HCT116 (cell line): ENCODE measurements at places on chromosomes 7 and 10.
A peak's percentile ranks its signal among the peaks of the same experiment; 100 is the strongest.

- DNase-seq: no peak
These were observed 22.4 kb downstream of the ADGRA1 start for GRCh38 chr10:133110133-133110532.

DNA sequence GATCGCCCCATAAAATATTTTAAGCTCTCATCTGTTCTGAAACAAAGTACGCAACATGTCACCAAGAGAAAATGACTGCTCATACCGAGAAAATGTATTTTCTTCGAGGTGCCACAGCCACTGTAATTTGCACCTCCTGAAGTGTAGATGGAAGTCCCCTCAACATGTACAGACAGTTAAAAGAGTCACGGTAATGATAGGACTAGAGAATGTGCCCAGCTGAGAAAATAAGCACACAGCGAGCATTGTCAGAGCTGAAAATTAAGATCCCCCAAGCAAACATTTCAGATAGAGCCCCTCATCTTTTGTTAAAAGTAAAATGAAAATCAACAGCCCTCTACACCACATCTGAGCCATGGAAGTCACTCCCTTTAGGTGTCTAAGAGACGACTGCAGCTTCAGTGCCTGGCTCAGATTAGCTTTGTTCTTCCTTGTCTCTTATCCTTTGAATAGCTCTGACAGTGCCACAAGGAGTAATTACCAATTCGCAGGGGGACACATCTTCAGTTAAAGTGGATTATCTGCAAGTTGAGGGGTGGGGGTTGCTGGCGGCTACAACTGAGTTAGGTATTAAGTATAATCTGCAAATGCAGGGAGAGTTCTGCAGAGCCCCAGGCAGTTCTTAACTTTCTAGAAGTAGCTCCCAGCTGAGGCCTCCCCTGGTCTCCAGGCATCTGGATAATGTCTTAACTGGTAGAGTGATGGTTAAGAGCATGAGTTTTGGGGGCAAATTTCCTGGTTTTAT, 222.7 kb upstream of the C7orf33 start:
- DNase-seq: no peak

- DNase-seq: no peak
These were observed 171.8 kb upstream of the CDK1 start for GRCh38 chr10:60606343-60607080.

DNA sequence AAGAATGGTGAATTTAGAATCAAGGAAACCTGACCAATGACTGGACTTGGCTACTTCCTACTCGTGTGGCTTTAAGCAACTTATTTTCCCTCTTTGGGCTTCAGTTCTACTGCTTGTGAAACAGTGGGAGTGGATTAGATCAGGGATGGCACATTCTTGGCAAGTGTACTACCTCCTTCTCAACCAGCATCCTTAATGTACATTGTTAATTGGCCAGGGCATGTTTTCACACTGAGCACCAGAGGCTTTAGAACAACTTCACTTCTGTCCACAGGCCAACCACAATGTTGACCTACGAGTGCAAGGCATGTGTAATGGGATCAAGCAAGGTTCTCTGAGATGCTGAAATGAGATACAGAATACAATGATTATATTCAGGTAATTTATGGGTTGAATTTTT, 315.3 kb downstream of the ADRA2A start:
- no peak for DNase-seq

DNA sequence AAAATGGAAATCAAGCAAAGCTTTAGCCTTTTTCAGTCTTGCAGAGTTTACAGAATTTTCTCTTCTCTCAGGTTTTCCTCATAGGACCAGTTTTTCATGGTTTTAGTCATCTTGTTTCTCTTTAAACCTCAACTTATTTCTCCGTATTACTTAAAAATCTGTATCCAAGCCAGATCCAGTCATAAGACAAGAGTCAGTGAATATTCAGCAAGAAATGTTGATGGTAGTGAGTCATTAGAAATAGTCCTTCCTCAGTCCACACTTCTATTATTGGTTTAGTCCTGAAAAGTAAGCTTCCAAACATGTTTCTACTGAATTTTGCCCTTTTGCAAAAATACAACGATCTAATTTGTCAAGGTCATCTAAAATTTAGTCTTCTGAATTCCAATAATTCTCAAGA, 107.0 kb downstream of the VIM start:
- no peak for DNase-seq

DNA sequence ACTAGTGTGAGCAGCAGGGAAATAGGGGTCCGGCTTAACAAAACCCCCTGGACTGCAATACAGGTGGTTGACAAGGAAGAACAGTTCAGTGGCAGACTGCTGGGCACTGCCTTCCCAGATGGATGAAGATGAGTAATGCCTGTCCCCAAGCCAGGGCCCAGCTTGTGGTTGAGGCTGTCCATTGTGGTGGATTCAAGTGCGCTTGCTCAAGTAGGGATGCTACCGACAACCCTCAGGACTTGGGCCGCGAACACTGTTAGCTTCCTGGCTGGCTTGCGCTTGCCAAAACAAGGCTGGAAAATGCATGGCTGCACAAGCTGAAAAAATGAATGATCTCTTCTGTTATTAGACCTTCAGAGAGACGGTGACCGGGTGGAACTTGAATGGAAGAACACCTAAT, 116.1 kb upstream of the ACBD5 start:
- no peak for DNase-seq

- no peak for DNase-seq
These were observed 38.4 kb downstream of the DNAJC1 start for GRCh38 chr10:21964983-21965665.

DNA sequence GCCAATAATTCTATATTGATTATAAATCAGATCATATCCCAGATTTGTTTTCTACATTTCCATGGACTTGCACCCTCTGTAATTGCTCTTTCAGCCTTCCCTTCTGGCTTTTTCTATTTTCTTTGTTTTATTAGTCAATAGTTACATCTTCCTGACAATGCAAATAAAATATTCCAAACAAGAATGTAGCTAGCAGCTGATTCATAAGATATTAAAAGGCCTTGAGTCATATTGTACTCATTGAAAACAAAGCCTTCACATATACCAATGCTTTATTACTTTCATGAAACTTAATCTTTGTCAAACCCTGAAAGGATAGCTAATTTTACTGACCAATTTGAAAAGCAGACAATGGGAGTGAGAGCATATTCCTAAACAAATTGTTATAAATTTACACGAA, 10.7 kb upstream of the SFMBT2 start:
- no peak for DNase-seq

- no peak for DNase-seq
These were observed 369.5 kb downstream of the IPMK start for GRCh38 chr10:57898231-57898630.

DNA sequence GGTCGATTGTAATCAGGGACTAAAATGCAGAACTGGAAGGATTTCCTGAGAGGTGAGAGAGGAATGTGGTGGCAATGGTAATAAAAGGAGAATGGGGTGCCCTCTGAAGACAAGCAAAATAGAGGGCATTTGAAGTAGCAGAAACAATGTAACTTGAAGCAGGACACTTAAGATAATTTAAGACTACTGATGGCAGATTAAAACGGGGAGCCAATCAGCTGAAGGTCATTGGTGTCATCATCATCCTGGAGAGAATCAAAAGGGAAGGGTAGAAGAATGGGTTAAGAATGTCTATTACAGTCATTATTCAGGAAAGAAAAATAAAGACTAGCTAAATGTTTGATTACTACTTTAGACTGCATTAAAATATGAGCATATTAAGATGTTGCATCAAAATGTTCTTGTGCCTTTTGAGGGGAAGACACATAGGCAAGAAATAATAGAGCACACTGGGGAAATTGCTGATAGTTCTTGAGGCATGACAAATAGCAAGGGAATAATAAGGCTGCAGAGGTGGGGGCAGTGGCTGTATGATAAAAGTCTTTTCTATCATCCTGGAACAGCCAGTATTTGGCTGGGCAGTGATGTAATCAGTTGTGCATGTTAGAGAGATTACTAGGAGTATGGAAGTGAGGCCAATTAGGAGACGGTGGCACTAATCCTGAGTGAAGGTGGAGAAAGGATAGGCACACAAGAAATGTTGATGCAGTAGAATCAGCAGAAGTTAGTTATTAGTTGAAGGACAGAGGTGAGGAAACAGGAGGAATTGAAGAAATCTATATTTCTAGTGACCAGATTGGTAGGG, 60.2 kb downstream of the CCDC71L start:
- DNase-seq: no peak

DNA sequence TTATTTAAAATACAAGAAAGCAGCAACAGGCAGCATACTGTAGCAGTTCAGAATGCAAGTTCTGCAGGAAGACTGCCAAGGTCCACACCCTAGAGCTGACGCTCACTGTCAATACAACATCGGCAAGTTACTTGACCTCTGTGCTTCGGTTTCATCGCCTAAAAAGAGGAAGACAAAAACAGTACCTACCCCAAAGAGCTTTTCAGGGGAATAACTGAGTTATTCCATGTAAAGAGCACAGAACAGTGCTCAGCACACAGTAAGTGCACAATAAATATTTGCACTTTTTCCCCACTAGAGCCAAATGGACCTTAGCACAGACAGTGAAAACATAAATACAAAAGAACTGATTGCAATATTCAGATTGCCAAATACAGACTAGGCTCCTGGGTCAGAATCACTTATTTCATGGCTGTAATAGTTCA, 88.6 kb downstream of the USP6NL start:
- no peak for DNase-seq

DNA sequence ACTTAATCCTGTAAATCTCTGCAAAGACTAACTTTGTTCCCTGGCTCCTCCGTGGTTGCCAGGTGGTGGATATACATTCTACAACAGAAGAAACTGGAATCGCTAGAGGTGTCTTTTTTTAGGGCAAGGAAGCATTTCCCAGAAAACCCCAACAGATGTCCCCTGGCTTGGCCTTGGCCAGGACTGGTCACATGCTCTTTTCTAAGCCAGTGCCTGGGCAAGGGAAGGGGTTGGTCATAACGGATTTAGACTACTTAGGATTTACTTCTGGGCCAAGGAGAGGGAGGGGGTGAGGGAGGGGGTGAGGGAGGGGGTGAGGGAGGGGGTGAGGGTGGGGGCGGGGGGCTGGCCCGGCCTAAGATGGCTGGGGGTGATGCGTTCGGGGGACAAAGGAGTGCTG, 105.7 kb downstream of the SNX10 start:
- DNase-seq: no peak

DNA sequence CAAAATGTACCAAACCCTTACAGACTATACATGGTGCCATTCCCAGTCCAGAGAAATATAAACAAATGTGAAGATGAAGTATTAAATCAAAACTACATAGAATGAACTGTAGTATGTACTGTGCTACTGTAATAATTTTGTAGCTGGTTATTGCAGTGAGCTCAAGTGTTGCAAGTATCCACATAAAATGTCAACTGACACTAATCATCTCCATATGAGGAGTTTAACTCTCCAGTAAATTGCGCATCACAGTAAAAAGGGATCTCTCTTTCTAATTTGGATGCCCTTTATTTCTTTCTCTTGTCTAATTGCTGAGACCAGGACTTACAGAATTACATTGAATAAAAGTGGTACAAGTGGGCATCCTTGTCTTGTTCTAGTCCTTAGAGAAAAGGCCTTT, 165.5 kb downstream of the CPED1 start:
- DNase-seq: no peak

DNA sequence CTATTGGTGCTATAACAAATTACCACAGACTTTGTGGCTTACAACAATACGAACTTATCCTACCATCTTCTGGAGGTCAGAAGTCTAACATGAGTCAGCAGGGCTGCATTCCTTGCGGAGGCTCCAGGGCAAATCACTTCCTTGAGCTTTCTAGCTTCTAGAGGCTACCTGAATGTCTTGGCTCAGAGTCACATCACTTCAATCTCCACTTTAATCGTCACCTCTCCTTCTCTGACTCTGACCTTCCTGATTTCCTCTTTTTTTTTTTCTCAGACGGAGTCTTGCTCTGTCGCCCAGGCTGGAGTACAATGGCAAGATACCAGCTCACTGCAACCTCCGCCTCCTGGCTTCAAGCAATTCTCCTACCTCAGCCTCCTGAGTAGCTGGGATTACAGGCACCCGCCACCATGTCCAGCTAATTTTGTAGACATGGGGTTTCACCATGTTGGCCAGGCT, 44.6 kb upstream of the ANAPC16 start:
- DNase-seq: peak; percentile 92

DNA sequence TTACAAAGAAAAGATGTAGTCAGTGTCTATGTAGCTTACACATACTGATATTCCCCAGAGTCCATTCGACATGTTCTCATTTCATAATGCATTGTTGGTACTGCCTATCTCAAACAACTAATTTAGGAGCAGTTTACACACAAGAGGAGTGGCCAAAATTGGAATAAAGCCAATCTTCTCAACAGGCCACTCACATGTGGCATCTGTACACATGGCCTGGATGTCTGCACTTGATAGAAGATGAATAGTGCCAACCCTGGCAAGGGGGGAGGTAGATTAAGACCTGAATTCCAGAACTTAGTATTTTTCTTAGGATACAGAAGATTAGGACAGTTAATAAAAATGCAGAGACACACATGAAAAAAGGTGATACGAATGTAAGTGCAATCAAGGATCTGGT, 125.3 kb upstream of the STARD3NL start:
- DNase-seq: no peak

DNA sequence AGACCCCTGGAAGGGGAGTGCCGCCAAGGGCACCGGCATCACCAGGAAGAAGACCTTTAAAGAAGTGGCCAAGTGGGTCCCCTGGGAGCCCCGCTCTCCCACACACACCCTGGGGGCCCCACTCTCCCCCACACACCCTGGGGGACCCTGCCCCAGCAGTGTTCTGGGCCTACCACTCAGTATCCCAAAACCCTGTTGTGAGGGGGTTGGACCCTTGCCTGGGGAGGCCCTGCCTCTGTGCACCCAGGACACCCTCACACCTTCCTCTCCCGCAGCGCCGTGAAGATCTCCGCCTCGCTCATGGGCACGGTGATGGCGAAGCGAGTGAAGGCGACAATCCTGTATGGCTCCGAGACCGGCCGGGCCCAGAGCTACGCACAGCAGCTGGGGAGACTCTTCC, 10.7 kb downstream of the NOS3 start:
- no peak for DNase-seq

DNA sequence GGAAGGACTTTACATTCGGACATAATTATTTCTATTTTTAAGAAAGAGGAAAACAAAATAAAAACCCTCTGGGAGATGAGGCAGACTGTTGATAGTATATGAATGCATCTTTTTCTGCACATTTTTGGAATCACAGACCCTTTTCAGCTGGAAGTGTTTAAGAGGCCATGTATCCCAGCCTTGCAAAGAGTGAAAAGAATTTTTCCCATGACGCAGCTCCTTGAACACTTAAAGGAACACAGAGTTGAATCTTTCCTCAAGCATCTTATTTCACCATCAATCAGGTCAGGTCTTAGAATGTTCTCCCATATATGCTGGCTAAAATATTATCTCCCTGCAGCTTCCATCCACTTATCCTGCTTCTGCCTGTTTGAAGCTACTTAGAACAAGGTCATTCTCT, 45.9 kb upstream of the PAPSS2 start:
- no peak for DNase-seq

DNA sequence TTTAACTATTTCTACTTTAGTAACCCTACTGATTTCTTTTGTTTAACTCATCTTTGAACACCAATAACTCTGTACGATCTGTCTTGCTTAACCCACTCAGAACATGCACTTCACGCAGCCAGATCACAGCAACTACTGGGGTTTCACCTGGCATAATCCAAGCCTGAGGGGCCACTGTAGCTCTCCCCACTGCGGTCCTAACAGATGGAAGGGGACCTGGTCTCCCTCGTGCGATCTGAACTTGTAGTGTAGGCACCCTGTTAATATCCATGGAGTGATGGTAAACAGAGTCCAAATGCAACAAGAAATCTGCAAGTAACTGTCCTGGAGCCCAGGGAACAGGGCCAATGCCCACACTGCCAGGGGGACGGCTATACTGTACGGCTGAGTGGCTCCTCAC, 45.5 kb downstream of the INSIG1 start:
- no peak for DNase-seq
